ENCODE measurements at places on chromosomes 7 and 10.

GRCh38 chr7:26167303-26167934 lies 15.4 kb downstream of the NFE2L3 start:
- DNase-seq: no peak

- DNase-seq: peak; percentile 56
Observed at GRCh38 chr7:99193527-99194220, 14.2 kb downstream of the KPNA7 start.

- no peak for DNase-seq
Observed at GRCh38 chr10:11921800-11922392, 98.7 kb downstream of the PROSER2 start.

DNA sequence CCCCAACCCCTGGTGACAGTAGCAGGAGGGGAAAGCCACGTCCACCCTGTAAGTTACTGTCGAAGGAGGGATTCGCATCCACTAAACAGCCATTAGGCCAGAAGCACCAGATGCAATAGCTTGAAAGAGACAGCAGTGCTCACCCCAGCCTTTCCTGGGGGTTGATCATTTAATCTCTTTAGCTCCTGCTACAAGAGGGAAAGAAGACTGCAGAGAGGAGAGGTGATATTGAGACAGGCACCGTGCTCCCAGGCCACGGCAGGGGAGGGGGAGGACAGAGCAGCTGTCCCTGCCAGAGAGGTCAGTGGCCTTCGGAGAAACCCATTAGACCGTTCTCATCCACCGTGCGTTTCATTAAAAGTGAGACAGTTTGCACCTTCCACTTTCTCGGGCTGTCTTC lies 148.3 kb downstream of the CDH23 start:
- no peak for DNase-seq

- peak; percentile 85 for DNase-seq
Observed at GRCh38 chr7:93949423-93949822, 27.9 kb downstream of the GNG11 start.

- DNase-seq: no peak
Observed at GRCh38 chr7:36795451-36796021, 71.2 kb upstream of the AOAH start.

DNA sequence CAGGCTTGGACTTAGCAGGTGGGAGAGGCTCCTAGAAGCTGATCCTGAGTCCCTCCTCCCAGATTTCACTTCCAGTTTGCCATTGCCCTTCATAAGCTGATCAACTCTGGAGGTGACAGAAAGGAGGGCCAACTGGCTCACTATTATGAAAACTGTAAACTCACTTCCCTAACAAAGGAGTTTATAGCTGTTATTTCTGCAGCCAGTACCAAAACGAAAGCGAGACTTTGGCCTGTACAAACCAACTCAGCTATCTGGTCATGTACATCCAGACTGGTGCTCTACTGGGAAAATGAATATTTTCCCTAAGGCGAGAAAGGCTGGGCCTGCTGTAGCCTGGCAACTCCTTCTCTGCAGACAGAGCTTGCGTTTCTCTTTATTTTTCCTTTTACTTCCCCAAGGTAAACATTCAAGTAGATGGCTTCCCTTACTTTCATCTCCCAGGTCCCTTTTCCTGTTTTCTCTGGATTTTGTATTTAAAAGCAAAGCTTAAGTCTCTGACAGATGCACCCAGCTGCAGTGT lies 54.7 kb downstream of the GALNT17 start:
- no peak for DNase-seq

DNA sequence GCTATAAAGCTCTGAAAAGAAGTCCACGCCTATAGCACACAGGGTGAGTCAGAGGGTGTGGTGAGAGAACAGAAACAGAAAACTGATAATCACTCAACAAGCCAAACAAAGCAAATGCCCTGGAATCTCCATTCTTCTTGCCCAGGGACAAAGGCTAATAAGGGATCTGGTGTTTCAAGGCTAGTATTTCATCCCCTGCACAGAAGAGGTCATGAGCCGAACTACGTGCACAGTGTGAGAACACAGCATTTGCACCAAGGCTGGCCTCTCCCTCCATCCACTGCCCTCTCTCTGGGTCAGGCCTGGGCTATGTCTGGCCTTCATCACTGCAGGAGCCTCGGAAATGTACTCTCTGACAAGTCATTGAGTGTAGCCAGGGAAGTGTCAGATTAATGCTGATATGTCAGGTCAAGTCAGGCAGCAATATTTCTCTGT lies 42.7 kb downstream of the PRR15 start:
- DNase-seq: peak; percentile 66

DNA sequence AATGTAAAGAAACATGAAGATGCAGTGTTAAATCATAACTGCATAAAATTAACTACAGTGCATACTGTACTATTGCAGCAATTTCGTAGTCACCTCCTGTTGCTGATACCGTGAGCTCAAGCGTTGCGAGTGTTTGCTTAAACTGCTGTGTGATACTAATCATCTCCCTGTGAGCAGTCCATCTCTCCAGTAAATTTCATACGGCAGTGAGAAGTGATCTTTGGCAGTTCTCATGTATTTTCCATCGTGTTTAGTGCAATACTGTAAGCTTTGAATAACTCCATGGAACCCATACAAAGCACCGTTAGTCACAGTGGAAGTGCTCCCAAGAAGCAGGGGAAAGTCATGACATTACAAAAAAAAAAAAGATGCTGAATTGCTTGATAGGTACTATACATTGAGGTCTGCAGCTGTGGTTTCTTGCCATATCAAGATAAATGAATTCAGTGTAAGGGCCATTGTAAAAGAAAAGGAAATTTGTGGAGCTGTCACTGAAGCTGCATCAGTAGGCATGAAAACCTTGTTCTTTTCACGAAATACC lies 360.4 kb downstream of the EXOC4 start:
- no peak for DNase-seq

DNA sequence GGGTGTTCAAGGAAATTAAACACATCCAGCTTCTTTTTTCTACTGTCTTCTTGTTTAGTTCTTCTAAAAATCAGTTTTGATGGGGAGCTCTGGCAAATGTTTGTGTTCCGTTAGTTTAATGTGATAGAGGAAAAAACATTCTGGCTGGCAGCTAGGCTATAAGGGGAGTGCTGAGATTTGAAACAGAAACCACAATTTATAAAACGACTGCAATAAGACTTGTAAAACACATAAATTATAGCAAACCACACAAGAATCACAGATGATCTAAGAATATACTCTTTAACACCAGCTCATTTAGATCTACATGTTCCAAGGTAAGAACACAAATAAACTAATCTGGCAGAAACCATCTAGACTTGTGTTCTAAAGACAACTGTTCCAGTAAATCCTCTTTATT lies 425.5 kb downstream of the CNTNAP2 start:
- DNase-seq: no peak

DNA sequence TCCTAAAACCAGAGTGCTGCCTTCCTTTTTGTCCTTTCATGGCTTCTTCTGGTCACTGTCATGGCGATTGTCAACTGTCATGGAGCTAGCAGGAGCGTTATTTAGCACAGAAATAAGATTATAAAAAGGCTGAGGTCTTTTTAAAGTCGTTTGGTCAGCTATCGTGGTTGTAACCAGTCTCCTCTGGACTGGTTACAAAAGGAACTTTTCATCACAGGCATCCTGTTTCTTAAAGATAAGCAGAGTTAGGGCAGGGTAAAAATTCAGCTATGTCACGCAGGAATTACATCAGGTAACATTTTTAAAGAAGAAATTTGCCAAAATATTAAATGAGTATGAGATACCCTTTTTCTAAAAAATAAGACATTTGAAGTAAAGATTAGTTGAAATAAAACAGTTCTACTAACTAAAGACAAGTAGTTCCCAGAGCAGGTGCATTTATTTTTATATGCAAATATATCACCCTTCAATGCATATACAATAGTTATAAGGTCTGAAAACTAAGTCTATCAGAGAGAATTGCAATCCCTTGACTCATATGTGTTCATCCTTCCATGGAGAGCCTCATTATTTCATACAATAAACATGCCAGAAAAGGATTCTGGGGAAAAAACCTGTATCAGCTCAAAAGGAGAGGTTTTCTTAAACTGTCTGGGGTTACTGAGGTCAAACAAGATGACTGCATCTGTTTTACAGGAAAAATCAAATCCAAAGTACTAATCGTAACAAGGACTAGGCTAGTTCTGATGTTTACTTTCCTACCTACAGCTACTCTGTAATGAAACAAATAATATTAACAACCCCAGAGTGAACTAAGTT lies 20.9 kb downstream of the FAM24A start:
- DNase-seq: no peak

- DNase-seq: no peak
Observed at GRCh38 chr7:137984181-137985041, 17.5 kb downstream of the CREB3L2 start.

DNA sequence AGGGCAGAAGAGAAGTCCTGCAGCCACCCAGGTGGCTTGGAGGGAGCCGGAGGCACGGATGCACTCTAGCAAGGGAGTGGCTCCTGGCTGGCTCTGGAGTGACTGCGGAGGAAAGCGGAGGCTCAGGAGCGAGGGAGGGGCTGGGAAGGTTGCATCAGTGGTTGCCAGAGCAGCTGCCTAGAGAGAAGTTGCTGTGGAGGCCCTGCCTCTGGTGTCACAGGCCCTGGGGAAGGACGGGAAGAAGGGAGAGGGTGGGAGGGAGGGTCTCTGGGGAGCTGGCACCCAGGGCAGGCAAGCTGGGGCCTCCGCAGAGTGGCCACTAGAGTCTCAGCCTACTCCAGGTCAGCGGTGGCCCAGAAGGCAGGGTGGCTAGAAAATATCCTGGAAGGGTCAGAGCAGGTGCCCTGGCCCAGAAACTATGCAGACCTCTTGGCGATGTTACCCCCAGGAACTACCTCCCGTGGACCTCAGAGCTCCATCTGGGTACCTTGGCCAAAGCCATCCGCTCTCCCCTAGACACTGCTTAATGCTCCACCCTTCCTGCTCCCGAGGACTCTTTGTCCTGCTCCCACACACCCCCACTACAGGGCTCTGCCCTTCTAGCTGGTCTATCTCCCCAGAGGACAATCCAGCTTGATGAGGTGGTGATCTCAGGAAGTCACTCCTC lies 164.3 kb downstream of the NRF1 start:
- DNase-seq: no peak

GRCh38 chr10:114770009-114770408 lies 51.6 kb upstream of the FHIP2A start:
- no peak for DNase-seq

DNA sequence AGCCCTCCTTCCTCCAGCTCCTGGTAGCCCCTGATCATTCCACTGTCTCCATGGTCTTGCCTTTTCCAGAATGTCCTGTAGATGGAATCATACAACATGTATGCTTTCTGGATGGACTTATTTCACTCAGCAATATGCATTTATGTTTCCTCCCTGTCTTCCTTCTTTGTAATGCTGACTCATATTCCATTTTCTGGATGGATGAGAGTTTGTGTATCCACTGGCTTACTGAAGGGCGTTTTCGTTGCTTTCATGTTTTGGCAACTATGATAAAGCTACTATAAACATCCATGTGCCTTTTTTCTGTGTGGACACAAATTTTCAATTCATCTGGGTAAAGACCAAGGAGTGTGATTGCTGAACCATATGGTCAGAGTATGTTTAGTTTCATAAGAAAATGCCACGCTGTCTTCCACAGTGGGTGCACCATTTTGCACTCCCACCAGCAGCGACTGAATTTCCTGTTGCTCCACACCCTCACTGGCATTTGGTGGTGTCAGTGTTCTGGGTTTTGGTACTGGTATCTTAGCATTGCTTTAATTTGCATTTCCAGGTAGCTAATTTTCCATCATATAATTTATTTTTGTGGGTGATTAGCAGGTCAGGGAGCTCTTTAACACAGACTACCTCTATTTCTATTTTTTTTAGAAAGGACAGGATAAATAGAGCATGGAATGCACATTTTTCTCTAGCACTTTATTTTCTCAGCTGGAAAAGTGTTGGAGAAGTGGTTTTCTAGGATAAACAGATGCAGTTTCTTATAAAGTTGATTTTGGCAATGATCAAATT lies 252.2 kb downstream of the WDR37 start:
- DNase-seq: no peak

DNA sequence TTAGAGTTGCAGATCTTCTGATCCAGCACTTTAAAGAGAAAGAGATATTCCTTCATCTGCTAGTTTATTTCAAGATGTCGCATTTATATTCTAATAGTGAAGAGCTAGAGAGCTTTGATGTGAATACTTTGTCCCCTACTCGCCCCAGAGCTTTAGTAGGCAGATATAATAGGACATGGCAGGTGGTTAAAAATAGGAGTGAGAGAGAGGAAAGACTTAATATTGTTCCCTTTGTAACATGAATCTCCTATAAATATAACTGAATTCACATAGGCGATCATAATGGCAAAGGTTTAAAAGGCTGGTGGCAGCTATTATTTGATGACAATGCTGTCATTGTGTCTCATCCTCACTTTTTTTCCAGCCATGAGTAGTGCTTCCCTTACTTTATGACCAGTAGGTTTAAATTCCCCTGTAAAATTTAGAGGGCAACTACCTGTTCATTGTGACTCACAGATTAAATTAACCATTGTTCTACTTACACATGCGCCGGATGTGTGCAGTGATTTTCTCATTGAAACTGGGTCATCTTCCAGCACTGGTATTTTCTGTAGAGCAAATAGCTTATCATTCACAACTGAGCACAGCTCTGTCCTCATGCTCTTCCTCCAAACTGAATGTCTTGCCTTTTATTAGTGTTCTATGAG lies 906.7 kb upstream of the CELF2 start:
- DNase-seq: no peak

GRCh38 chr10:96891840-96892239 lies 59.7 kb downstream of the LCOR start:
- DNase-seq: no peak

Data from astrocyte of the spinal cord (primary cell).